NCI-H1105 (cell line): ENCODE measurements at places on chromosomes 11 and 22.

GRCh38 chr11:33996498-33997454, 54.8 kb upstream of the CAPRIN1 start:
- peak; percentile 76 for DNase-seq

DNA sequence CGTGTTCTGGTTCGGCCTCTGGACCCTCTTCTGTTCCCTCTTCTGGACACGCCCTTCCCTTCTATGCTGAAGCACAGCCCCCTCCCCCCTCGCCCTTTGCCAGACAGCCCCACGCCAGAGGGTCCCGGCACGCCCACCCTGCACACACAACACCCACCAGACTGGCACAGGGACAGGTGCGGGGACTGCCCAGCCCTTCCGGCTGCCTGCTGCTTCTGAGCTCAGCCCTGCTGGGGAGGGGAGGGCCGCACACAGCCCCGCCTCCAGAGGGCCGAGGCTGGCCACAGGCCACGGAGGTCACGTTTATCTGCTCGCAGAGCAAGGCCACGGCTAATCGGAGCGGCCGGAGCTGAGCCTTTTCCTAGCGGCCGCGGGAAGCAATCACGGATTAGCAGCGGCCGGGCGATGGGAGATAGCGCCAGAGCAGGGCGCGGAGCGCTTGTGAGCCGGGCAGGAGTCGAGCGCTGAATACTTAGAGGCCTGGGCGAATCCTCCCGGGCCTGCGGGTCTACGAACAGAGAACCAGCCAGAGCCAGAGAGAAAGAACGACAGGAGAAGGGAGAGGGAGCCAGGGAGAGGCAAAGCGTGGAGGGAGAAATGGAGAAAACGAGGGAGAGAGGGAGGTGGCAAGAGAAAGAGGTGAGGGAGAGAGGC, 21.5 kb downstream of the OTUB1 start:
- no peak for DNase-seq

DNA sequence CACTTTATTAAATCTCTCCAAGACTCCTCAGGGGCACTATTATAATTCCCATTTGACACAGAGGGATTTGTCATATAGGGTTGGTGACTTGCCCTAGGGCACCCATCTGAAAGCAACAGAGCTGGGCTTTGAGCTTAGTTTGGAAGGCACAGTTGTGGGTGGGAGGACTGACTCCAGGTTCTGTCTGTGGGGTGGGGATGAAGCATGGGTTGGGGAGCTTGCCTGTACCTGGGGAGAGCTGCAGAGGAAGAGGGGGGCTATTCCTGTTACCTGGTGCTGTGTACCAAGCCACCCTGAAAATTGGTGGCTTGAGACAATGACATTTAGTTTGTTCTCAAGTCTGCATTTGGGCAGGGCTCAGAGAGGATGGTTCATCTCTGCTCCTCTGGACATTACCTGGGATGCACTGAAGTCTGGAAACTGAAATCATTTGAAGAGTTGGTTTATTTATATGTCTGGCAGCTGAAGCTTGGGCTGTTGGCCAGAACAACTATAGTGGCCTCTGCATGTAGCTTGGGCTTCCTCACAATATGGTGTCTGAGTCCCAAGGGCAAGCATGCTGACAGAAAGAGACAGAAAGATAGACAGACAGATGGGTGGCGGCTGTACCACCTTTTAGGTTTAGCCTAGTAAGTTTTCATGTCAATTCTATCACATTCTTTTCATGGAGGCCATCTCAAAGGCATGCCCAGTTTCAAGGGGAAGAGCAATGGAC, 44.9 kb downstream of the LRRC32 start:
- DNase-seq: no peak

DNA sequence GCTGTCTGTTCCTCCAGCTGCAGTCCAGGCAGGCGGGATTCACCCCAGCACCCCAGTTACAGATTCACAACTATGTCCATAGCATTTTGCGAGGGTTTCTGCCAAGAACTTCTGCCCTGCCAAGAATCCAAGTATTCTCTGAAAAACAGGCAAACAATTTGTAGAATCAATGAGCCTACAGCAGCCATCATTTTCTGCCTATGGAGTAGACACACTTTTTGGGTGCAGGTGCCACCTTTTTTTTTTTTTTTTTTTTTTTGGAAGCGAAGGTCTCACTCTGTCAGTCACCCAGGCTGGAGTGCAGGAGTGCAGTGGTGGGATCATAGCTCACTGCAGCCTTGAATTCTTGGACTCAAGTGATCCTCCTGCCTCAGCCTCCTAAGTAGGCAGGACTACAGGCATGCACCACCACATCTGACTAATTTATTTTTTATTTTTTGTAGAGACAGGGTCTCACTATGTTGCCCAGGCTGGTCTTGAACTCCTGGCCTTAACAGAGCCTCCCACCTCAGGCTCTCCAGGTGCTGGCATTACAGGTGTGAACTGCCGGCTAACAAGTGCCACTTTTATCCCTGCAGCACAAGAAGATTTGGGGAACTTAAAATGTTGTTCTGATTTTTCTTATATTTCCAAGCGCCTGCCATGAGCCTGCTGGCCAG, 195.1 kb downstream of the SNX19 start:
- no peak for DNase-seq

DNA sequence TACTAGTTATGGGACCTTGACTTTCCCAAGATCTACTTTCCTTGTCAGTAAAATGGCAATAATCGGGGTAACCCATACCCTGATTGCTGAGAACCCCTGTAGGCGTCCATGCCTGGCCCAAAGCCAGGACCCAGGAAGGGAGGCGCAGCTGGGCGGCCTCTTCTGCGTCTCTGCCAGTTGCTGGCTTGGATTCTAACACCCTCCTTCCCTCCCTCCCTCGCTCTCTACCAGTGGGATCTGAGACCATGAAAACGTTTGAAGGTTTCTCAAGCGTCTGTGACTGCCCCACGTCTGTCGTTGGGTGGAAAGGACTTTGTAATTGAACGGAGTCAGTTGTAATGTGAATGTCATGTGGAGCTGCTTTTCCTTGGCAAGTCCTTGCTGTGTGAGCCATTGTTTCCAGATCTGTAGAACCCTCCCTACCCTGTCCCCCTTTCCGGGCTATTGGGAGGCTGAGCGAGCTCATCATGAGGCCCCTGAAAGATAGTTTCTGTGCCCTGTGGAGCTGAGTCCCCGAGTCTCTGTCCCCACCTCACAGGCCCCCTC, 47.8 kb downstream of the PARVB start:
- DNase-seq: no peak

DNA sequence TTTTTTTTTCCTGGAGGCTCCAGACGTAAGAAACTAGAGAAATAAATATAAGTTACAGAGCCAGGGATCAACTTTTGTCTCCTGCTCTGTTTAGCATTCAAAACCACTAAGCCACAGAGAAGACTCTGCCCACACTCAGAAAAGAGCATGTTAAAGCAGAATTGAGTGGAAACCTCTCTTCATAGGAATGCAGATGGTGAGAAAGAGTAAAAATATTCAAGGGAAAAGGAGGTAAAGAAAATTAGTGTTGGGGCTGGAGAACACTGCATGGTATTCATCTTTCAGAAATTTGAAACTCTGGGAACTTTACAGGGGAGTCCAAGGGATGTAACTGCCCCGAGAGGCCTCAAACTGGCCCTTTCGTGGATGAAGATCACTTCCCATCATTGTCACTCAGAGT, 65.1 kb downstream of the CLMP start:
- no peak for DNase-seq

- no peak for DNase-seq
Observed at GRCh38 chr11:77019976-77020595, 14.1 kb upstream of the B3GNT6 start.

GRCh38 chr11:101584655-101585054, 848 bp upstream of the TRPC6 start:
- DNase-seq: no peak

- peak; percentile 20 for DNase-seq
Observed at GRCh38 chr11:69301455-69302401, 7.8 kb downstream of the MYEOV start.

GRCh38 chr11:86790195-86790725, 10.1 kb upstream of the PRSS23 start:
- no peak for DNase-seq

- DNase-seq: no peak
Observed at GRCh38 chr11:120869516-120870011, 154.3 kb upstream of the TBCEL start.

DNA sequence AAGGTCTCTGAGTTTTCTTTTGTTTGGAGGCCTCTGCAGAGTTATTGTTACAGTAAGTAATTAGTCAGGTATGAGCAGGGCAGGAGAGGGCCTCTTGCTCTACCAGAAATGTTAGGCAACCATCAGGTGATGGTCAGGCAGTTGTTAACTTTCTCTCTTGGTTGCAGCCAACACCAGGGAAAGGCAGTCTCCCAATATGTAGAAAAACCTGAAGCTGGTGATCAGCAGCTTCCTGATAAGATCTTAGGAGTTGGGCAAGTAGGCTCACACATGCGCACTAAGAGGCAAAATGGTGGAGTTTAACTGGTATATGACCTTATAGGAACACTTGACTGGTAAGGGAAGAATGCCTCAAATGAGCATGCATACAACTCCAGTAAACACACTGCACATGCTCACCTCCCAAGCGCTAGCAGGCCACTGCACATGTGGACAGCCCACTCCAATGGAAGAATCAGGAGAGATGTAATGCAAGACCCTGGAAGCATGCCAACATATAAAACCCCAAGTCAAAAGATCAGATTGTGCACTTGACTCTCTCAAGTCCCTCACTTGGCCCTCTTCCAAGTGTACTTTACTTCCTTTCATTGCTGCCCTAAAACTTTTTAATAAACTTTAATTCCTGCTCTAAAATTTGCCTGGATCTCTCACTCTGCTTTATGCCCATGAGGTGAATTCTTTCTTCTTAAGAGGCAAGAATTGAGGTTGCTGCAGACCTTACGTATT, 23.7 kb upstream of the SLC35F2 start:
- peak; percentile 12 for DNase-seq

DNA sequence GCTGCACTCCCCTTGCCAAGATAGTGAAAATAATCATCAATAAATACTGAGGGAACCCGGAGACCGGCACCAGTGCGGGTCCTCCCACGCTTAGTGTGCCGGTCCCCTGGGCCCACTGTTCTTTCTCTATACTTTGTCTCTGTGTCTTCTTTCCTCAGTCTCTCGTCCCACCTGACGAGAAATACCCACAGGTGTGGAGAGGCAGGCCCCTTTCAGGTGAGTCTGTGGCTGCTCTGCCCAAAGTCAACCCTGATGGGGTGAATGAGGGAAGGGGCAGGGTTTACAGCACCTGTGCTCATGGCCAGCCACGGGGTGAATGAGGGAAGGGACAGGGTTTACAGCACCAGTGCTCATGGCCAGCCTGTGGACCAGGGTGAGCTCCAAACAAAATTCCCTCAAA, 4.7 kb downstream of the BET1L start:
- DNase-seq: no peak

- peak; percentile 10 for DNase-seq
Observed at GRCh38 chr22:23565915-23566704, 14.0 kb downstream of the IGLL1 start.

- no peak for DNase-seq
Observed at GRCh38 chr22:26213826-26214225, 44.6 kb downstream of the SEZ6L start.

DNA sequence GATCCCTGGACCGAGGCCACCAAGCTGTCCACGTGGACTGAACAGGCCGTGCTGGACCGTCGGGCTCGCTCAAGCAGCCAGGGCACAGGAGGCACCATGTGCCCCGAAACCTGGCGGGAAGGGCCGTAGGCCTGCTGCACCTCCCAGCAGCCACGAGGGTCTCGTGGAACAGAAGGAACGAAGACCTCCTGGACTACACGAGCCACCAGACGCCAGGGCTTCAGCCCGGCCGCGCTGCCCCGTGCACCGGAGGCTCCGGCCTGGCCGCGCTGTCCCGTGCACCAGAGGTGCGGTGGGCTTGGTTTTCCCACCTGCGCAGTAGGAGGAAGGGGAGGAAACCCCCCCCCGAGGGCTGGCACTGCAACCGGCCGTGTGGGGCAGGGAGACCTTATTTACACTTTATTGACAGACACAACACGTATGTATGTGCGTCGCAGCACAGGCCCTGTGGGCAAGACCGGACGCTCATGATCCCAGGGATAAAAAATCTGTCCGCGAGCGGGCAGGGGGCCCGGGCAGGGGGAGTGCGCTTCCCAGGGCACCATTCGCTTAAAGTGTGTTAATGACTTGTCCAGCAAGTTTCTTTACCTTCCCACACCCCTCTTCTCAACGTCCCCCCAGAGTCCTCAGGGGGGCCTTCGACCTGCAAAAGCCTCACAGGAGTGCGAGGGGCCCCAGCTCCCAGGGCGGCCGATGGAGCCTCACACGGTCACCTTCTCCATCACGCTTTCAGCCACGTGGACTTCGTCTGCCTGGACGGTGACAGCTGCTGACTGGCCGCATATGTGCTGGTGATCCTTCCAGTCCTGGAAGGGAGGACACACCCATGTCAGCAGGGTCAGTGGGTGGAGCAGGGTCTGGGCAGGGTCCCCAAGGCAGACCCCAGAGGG, 7.0 kb downstream of the DRD4 start:
- no peak for DNase-seq

GRCh38 chr22:23256986-23257888, 76.9 kb downstream of the BCR start:
- no peak for DNase-seq
